ENCODE measurements at places on chromosomes 1 and 21.

- DNase-seq = no peak
Measured at GRCh38 chr1:154095456-154096060, 59.3 kb downstream of the NUP210L start.

DNA sequence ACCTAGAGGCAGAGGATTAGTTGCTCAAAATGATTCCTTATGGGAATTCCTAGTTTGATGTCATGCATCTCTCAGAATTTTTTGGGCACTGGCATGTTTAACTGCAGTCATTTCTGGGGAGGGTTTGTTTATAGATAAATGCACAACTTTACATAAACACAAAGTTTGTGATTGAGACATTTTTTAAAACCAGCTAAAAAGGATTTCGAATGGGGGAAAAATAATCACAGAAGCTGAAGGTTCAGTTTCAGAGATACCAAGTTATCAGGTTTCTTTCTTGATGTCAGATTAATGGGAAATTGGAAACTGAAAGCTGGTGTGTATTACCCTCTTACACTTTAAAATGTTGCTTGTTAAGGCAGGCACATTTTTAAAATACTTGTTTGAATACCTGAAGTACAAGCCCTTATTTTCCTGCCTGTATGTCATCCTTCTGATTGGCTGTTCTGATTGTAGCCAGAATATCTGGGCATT is 72.1 kb downstream of the DISP1 start:
- DNase-seq = peak; percentile 58

GRCh38 chr1:158024737-158025136 is 31.3 kb downstream of the KIRREL1 start:
- no peak for DNase-seq

GRCh38 chr1:227785805-227786671 is 29.4 kb upstream of the PRSS38 start:
- no peak for DNase-seq

DNA sequence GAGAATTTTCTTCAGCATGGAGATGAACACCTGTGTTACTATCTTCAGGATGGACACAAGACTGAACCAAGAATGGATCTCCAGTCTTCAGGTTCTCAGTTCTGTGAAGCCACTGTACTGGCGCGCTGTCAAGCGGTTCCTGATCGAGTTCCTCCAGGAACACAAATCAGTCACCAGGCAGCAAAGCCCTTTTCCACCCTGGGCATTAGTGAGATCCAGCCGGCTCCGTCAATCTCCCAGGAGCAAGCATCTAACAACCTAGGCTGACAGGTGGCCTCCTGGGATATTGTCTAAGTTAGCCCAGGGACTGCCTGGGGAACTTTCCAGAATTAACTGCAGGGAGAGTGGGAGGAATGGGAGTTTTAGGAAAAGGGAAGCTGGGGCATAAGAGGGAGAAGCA is 9.7 kb upstream of the IGFN1 start:
- no peak for DNase-seq

GRCh38 chr1:155196893-155197638 is 10.6 kb downstream of the THBS3 start:
- no peak for DNase-seq

DNA sequence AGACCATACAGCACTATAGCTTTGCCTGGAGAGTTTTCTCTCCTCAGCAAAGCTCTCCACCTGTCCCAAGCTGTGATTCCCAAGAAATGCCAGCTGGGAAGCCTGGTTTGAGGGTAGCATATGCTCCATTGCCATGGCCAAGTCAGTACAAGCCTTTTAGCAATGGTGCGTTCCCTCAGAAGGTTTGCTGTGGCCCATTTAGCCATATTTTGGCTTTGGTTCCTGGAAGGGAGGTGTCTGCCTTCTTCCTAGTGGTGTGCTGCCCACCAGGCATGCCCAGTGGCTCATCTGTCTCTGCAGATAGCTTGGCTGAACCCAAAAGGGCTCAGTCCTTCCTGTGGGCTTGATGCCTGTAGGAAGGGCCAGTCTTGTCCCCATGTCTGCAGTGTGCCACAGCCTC is 32.4 kb downstream of the GALNT2 start:
- DNase-seq = peak; percentile 50

DNA sequence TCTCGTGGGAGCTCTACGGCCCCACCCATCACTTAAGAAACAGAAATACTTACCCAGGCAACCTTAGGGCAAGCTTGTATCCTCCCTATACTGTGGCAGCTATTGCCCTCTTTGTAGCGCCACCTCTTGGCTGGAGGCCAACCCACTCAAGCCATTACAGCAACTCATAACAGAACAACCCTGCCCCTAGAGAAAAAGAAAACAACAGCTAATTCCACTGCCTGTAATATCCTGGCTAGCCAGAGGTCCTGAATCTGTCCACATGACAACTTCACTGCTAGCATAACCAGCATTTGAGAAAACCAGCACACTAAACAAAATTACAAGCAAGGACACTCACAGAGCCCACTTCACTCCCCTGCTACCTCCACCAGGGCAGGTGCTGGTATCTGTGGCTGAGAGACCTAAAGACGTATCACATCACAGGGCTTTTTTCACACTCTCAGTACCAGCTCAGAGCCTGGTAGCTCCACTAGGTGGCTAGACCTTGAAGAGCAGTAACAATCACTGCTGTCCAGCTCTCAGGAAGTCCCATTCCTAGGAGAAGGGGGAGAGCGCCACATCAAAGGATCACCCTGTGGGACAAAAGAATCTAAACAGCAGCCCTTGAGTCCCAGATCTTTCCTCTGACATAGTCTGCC is 14.5 kb upstream of the MX1 start:
- no peak for DNase-seq

- no peak for DNase-seq
Measured at GRCh38 chr21:41366522-41367151, 4.8 kb downstream of the MX2 start.

GRCh38 chr1:210627755-210628154 is 299.1 kb downstream of the HHAT start:
- no peak for DNase-seq

DNA sequence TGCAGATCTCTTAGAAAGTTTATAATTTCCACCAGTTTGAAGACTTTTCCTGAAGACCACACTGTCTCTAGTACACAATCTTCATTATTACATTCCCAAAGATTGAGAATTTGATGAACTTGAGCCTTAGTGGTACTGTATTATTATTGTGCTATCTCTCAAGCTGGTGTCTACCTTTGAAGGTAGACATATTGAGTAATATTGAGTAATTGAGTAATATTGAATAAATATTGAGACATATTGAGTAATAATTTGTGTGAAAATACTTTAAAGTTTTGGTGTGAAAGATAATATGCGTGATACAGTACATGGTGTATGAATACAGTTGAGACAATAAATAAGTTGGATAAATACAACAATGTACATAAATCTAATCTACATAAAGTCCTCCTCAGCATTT is 613.1 kb upstream of the ADGRL2 start:
- no peak for DNase-seq

- DNase-seq = no peak
Measured at GRCh38 chr1:48923116-48923515, 146.4 kb upstream of the BEND5 start.

- no peak for DNase-seq
Measured at GRCh38 chr1:27430903-27431600, 38.6 kb downstream of the GPR3 start.

DNA sequence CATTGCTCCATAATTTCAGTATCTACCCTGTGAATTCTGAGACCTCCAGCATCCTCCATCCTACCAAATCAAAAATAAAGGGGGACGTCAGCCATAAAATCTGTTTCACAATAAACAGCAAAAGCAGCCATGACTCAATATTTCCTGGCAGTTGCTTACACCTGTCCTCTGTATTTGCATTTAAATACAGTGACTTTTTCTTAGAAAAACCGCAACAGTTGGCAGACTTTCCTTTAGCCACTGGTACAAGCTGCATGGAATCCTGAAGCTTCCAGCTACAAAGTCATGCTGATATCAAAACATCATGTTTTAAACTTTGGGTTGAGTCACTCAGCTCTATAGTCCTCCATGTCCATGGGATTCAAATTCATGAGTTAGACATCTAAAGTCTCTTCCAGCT is 278.0 kb upstream of the KAZN start:
- DNase-seq = no peak

- DNase-seq = no peak
Measured at GRCh38 chr1:232084584-232085223, 458.1 kb downstream of the DISC1 start.

GRCh38 chr1:166489670-166490436 is 323.1 kb upstream of the FAM78B start:
- no peak for DNase-seq

DNA sequence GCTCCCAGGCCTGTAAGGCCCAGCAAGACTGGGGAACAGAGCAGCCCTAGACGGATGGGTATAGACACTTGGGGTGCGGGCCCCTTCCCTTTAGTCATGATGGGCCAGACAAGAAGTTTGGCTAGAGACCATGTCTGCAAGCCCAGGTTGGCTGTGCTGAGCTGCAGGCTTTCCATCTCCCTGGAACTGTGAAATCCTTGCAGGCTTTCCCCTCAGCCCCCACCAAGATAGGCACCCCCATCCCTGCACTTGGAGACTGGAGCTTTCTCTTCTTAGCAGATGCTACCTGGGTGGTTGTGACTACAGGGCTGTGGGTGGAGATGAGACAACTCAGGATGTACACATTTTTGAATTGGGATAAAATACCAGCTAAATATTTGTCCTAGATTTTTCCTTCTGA is 110.3 kb downstream of the PTPRU start:
- no peak for DNase-seq

DNA sequence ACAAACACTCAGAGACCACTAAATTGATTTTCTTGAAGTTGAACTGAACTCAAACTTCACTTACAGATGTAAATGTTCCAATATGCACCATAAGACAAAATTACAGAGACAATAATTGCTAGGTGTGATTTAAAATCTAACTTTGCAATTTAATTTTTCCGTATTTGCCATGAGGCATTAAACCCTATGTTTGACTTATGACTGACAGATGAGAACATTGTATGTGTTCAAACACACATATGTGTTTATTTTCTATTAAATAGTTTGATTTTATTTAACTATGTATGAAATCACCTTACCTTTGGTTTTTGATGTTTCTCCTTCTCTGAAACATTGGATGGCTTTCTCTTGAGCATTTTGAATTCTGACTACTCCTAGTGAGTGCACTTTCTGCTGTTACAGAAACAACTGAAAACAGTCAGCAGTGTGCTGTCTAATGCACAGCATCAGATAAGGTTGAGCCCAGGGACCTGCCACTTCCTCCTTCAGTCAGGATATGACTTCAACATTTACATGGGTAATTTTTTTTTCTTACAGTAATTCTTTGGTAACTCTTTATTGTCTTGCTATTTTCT is at the start of gene SAMSN1:
SAMSN1 (minus strand) TSS at position 410 of the 575 bp plus-strand sequence; CDS start at position 356, 54 bp downstream.
- DNase-seq = no peak

DNA sequence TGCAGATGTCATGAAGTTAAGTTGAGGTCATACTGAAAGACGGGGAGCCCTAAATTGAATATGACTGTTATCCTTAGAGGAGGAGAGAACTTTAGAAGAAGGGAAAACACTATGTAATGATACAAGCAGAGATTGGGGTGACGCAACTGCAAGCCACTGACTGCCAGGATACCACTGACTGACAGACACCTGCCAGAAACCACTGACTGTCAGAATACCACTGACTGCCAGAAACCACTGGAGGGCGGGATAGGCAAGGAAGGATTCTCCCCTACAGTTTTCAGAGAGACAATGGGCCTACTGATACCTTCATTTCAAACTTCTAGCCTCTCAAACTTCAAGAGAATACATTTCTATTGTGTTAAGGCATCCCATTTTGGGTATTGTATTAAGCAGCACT is 388.7 kb downstream of the USH2A start:
- DNase-seq = no peak

GRCh38 chr1:26459573-26460031 is 12.6 kb upstream of the HMGN2 start:
- no peak for DNase-seq
